Stimulated activated CD4-positive, alpha-beta T cell treated with anti-CD3 and anti-CD28 coated beads, Interleukin-1b, Interleukin-23, amount 100 ng/mL, for 1 hour (primary cell): ENCODE measurements at places on chromosomes 6 and 20.

- DNase-seq, result no peak
These were observed 24.8 kb downstream of the NTSR1 start for GRCh38 chr20:62733526-62733842.

DNA sequence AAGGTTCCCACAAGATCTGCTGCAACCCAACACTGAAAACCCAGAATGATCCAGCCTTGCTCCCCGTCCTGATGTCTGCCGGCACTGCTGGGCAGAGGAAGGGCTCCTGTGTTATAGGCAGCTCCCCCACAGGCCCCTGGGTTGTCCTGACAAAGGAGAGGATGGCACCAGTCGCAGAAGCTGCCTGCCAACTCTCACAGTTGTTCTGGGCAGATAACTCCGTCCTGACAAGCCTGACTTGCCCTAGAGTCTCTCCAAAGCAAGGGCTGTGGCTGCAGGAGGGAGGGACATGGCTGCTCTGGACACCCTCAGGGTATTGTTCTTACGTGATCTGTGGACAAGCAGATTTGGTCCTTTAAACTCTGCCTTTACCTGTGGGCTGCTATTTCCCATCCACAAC is 243.8 kb downstream of the CDH26 start:
- no peak for DNase-seq

GRCh38 chr6:157587127-157587926 is 206.3 kb downstream of the ZDHHC14 start:
- DNase-seq, result no peak

- no peak for DNase-seq
These were observed 557 bp upstream of the DHX35 start for GRCh38 chr20:38961530-38962043.

- no peak for DNase-seq
These were observed 125.7 kb upstream of the EDN1 start for GRCh38 chr6:12164508-12164770.

GRCh38 chr6:45836984-45837383 is 178.7 kb downstream of the CLIC5 start:
- no peak for DNase-seq

DNA sequence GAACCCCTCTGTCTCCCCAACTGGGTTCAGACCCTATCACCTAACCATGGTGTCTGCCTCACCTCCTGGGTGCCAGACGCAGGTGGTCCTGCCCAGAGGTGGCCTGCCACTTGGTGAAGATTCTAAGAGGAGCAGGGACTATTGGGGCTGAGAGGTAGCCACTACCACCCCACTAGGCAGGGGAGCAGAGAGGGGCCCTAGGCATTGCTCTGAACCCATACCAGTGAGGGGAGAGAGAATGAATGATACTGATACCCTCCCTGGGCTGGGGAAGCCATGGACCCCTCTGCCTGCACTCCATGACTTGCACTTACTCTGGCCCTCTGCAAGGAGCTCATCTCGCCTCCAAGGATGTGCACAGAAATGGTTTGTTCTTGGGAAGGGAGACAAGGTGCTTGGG is 31.7 kb upstream of the SPDEF start:
- DNase-seq, result no peak

- no peak for DNase-seq
These were observed 34.0 kb upstream of the FAM83C start for GRCh38 chr20:35326021-35326739.

GRCh38 chr6:149897855-149898744 is at the start of gene RAET1E:
Gene RAET1E (minus strand): TSS chr6:149898113. CDS start chr6:149890901, 7,212 bp downstream.
- DNase-seq, result no peak

GRCh38 chr6:119205911-119206618 is 127.6 kb upstream of the FAM184A start:
- no peak for DNase-seq

- DNase-seq, result no peak
These were observed 83.8 kb upstream of the TOX2 start for GRCh38 chr20:43830883-43831282.

GRCh38 chr6:84249724-84250123 is 22.3 kb upstream of the CEP162 start:
- DNase-seq, result no peak

- DNase-seq, result no peak
These were observed 123.1 kb downstream of the PLEKHG1 start for GRCh38 chr6:150722614-150723344.

- DNase-seq, result no peak
These were observed 52.7 kb downstream of the TXLNB start for GRCh38 chr6:139239064-139239463.

DNA sequence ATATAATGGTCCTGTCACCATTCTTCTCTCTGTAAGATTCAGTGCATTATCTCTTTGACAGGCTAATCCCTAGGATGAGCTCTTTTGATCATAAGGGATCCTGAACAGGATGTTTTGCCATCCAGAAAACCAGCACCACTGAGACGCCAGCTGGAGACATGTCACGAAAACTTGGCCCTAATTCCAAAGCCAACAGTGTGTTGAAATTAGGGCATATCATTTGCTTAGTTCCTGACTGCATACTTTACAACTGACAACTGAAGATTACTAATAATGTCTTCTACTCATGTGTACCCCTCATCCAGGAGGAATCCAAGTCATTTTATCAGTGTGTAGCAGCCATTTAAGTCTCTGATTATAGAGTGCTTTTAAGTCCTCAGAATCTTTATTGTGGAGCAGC is 243.6 kb downstream of the KCNQ5 start:
- no peak for DNase-seq

- DNase-seq, result no peak
These were observed 211.9 kb upstream of the RNF24 start for GRCh38 chr20:4227085-4227821.

DNA sequence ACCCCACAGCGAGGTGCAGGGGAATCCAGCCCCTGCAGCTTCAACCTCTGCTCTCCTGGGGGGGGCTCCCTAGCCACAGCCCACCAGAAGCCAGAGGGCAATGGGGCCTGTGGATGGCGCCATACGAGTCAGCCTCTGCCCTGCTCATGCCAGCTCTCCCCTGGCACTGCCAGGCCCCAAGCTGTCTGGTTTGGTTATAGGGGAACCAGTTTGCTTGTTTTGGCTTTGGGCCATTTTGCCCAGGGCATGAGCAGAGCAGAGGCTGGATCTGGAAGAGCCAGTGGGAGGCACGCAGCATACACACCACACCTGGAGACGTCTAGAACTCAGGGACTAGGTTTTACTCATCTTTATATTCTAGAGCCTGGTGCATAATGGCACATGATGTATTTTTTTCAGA is 66.7 kb upstream of the SLC22A16 start:
- DNase-seq, result no peak

- DNase-seq, result no peak
These were observed 309.8 kb upstream of the SUPT3H start for GRCh38 chr6:45687570-45687969.

DNA sequence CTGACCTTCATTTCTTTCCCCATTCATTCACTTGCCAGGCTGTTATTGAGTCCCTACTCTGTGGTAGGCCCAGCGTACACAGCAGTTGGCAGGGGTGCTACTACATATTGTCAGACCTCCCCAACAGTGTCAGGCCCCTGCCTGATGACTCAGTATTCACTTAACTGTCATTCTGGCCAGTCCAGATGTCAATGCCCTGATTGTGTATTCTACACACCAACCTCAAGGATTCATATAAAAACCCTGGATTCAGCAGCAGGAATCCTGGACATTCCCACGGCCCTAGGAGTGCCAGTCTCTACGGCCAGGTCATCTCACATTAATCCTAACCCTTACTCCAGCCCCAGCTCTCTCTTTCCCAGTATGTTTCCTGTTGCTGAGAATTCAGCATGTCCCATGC is 151.5 kb downstream of the TASP1 start:
- DNase-seq, result no peak

- no peak for DNase-seq
These were observed 760.9 kb upstream of the FLRT3 start for GRCh38 chr20:15098351-15098750.
